ENCODE measurements at places on chromosomes 4 and X.

DNA sequence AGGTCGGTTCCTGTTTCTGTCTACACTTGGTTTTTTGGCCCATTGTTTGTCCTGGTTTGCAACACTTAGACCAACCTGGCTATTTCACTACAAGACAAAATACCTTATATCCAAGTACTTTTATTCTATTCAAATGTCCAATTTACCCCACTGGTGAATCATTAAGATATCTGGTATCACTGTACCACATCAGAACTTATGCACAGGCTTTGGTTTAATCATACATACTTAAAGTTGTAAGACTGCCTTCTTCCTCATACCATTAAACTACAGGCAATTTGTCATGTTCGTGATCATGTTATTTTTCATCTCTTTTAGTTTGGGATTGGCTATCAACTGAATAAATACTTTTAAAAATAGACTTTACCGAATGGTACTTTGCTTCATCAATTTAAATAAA, 53.0 kb upstream of the ATOH1 start:
- no peak for DNase-seq

- DNase-seq = peak; percentile 50
These were observed 106.1 kb downstream of the PDGFC start for GRCh38 chr4:156865451-156865850.

DNA sequence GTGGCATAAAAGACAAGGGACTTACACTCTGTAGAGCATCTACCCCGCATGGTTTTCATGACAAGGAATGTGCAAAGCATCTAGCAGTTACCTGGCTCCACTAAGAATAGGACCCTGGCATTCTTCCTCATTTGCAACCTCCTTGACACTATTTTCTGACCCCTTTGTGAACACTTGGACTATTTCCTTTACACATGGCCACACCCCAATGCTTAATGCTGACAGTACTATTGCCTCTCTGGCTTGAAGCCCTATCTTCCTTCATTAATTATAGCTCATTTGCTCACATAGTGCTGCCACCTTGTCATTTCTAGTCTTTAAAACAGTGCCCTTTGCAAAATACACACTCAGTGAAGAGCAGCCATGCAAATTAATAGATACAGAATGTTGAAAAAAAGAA, 226.3 kb upstream of the VCX3A start:
- DNase-seq = no peak

- no peak for DNase-seq
These were observed 216.6 kb downstream of the SHROOM3 start for GRCh38 chr4:76651616-76652015.

GRCh38 chrX:30786374-30786773, 102.7 kb downstream of the TAB3 start:
- no peak for DNase-seq

DNA sequence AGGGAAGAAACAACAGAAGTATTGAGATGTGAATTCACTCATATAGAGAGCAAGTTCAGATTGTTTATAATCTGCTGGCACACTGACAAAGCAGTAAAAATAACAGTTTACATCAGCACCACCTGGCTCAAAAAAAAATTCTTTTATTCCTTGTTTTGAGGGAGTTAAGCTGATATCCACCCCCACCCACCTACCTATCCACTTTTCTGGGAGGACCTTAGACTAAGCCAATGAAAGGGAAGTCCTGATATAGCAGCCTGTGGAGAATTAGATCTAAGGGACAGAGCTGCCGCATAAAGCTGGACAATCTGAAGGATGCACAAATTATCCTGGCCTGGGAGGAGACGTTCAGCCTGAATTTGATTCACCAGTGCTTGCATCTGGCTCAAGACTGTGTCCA, 264.5 kb downstream of the RCHY1 start:
- no peak for DNase-seq

GRCh38 chrX:23390979-23391378, 56.3 kb downstream of the PTCHD1 start:
- no peak for DNase-seq

DNA sequence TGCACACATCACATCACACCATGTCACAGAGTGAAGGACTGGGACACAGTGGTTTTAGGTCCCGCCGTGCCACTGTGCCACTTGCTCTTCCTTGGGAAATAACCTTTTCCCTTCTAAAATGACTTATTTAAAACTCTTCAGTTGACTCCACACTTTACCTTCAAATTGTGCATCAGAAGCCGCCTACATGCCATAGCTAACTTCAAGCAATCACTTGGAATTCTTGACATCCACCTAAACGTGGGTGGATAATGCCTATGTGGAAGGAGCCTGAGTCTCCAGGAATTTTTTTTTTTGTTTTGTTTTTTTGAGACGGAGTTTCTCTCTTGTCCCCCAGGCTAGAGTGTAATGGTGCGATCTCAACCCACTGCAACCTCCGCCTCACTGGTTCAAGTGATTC, 777.4 kb upstream of the TENM3 start:
- no peak for DNase-seq

GRCh38 chr4:150518559-150518958, 63.4 kb upstream of the MAB21L2 start:
- DNase-seq = peak; percentile 19

DNA sequence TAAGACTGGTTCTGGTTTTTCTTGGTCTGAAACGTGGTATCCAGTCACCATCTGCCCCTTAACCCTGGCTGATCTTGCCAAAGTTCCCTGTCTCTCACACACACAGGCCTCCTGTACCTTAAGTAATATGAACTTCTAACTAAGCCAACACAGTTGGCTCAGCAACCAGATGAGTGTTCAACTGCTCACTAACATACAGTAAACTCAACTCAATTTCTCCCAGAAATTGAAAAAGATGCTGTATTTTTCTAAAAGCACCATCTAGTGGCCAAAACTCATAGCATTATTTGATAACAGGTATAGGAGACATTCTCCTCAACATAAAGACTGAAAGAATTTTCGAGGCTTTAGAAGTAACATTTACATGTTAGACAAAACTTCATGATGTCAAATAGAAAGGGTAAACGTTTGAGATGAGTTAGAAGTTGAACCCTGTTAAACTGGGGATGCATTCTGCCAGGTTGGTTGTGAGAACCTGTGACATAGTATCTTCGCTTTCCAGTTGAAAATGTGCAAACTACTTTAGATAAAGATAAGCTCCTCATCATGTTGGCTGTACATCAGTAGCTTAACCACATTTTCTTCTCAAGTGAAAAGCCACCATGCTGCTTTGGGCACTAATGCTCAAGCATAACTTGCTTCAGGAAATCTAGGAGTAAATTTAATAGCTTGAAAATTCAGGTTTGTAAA, 31.2 kb downstream of the CCNI start:
- peak; percentile 61 for DNase-seq

- no peak for DNase-seq
These were observed 400 bp upstream of the PAQR3 start for GRCh38 chr4:78939667-78940008.

GRCh38 chr4:58553031-58553430, 1442.8 kb upstream of the IGFBP7 start:
- DNase-seq = no peak

GRCh38 chr4:186644737-186645261, 78.9 kb downstream of the FAT1 start:
- DNase-seq = peak; percentile 42

DNA sequence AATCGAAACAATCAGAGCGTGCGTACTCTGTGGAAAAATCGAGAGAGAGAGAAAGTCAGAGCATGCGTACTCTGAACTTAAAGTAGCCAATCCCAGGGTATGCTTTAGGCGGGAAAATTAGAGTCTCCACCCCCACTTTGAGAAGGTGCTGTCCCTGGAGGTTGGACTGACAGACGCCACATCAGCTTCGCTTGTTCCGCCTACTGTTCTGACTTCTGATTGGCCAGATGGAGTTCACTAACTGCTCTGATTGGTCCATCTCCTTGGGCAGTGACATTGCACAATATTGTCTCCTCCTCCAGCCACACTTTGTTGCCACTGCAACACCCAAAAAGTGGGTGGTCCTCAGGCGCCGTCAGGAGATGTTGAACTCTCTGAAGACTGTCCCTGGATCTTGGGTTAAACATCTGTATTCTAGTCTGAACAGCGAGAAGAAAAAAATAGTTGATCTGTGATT, at the start of gene SSX5:
SSX5 (minus strand) TSS at position 51 of the 457 bp plus-strand sequence. CDS start 1,437 bp downstream, outside the sequence.
- DNase-seq = no peak

DNA sequence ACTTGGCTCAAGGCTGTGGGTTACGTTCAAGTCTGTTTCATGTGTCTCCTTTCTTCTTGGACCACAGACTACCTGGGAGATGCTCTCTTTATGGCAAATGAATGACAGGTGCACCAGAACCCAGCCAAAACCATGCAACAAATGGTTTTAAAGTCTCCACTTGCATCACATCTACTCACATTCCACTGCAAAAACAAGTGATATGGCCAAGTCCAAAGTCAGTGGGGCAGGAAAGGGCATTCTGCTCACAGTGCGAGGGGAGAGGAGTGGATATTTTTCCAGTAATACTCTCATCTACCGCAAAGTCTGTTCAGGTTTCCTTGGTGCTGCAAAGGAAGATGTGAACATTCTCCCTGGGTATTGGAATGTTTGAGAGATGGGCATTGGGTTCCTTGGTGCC, 120.5 kb downstream of the UCHL1 start:
- DNase-seq = no peak

DNA sequence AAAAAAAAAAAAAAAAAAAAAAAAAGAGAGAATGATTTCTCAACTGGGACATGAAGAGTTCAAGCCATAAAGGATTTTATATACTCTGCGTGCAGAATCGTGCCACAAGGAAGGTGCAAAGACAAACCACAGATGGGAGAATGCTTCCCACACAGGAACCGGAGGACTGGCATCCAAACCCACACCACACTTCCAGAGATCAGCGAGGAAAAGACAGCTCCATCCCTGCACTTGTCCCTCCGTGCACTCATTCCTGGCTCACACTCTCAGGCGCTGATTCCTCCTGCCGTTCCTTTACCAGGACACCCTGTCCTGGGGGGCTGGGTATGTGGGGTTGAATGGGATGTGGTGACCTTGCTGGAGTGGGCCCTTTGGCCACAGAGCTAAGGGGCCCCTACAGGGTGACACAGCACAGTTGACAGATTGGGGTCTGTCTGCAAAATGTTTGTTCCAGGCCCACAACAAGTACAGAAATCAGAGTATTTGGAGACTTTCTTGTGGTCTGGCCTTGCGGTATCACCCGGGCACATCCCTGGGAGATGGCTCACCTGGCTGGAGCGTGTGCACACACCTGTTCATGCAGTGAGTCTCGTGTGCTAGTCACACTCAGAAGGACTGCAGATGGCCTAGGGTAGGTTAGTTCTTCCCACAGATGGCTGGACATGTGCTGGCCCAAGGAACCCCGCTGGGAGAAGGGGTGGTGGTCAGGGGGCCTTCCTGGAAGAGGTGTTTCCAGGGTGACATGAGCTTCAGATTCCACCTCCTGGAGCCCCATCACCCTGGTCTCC, 55.4 kb upstream of the GPR78 start:
- peak; percentile 51 for DNase-seq

DNA sequence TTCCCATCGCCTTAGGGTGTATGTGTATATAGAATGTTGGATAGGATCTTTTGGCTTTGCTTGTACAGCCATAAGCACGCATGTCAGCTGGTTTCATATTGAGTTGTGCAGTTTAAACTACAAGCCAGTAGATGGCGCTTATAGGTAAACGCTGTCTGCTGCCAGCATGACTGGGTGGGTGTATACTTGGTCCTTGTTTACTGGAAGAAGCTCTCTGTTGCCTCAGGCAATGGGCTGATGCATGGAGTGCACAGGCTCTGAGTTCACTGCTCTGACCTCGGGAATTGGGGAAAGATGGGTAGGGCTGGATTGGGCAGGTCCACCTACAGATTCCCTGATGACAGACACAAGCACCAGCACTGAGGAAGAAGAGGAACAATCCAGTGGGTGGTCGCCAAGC, 831.5 kb downstream of the STIM2 start:
- peak; percentile 59 for DNase-seq
